ENCODE measurements at places on chromosomes 12 and 14.

DNA sequence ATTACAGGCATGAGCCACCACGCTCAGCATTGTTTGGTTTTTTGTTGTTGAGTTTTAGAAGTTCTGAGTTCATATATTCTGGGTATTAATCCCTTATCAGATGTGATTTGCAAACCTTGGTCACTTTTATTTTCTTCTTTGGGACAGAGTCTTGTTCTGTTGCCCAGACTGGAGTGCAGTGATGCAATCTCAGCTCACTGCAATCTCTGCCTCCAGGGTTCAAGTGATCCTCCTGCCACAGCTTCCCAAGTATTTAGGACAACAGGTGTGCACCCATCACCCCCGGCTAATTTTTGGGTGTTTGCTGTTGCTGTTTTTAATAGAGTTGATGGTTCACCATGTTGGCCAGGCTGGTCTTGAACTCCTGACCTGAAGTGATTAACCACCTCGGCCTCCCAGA lies 11.8 kb downstream of the USP30 start:
- DNase-seq: no peak

- no peak for DNase-seq
Measured at GRCh38 chr14:100306998-100307765, 938 bp upstream of the SLC25A29 start.

GRCh38 chr14:75917322-75917945 lies 64.4 kb downstream of the TGFB3 start:
- DNase-seq: no peak

DNA sequence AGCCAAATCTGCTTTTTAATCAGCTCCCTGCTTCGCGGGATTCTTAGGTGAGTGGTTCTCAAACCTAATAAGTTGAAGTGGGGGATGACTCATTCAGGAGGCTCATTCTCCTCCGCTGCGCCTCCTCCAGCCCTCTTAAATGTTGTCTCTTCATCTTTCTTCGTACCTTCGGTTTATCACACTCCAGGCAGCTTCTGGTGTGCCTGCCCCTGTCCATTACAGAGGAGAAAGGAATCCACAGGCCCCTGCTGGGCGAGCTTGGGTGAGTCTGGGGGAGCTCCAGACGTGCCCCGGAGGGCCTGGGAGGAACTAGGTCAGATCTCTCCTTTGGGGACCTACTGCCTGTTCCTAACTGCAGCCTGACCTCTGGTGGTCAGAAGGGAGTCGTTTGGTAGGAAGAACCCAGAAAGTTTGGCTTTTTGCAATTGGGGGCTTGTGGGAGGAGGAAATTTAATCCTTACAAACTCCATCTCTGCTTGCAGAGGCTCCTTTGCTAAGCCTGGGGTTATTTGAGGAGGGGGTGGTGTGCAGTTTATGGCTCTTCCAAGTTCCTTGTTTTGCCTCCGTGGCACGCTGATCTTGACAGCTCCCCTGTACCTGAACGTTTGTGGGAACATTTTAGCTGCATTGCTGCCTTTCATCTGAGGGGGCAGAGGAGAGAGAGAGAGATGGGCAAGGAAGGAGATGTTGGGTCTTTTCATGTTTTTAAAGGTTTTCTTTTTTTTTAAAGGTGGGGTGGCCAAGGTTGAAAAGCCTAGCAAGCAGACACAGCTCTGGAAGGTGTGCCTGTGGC lies 84.1 kb upstream of the GNG2 start:
- no peak for DNase-seq

- no peak for DNase-seq
Measured at GRCh38 chr14:89415159-89415558, 1.9 kb downstream of the FOXN3 start.

Data from GM04504 (cell line).